ENCODE measurements at places on chromosomes 5 and 9.
A peak's percentile ranks its signal among the peaks of the same experiment; 100 is the strongest.

GRCh38 chr5:107985144-107985543 lies 314.4 kb upstream of the EFNA5 start:
- DNase-seq = no peak

DNA sequence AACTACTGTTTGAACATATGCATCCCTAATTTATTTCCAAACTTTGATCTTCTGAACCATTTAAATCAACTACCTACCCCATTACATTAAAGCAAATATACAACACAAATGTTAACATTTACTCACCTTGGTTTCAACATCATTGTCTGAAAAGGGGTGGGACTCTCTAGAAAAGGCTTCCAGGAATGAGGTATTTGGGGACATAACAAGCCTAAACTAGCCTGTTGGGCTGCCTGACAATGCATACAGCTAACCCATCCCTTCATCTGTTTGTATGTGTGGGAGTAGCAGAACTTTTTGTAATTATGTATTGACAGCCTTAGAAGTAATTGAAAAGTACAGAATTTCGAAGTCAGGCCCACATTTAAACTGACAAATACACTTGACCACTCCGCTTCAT lies 2225.9 kb upstream of the C9orf72 start:
- no peak for DNase-seq

DNA sequence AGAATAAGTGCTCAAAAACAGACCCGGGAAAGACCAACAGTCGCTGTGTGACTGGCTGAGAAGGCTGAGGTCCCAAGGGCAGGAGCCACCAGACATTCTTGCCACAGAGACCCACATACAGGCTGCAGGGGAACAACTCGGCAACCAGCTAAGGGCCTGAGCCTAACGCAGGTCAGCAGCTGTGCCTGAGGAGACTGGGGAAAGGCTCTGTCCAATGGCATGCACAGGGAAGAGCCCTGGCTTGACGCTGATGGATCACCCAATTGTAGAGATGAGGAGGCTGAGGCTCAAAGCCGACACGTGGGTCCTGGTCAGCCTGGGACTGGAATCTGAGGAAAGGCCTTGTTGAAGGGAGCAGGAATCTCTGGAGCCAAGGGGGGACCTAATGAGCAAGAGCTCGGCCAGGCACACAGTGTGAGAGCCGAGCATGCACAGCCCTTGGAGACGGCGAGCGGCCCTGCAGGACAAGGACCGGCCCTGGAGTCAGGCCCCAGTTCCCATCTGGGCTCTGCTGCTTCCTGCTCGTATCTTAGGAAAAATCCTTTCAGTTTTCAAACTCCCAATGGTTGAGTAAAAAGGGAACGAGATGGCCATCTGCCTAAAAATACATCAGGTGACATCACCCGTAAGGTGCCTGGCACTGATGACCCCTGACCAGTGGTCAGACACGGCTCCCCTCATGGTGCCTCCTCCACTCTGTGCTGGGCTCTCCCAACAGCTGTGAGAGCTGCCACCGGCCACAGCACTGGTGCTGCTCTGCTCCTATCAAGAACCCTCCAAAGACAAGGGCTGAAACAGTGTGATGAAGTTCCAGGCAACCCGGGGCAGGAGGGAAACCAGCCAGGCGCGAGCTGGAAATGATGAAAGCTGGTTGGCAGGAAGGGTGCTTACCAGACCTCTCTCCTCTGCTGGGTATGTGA lies 16.4 kb downstream of the LMAN2 start:
- no peak for DNase-seq

DNA sequence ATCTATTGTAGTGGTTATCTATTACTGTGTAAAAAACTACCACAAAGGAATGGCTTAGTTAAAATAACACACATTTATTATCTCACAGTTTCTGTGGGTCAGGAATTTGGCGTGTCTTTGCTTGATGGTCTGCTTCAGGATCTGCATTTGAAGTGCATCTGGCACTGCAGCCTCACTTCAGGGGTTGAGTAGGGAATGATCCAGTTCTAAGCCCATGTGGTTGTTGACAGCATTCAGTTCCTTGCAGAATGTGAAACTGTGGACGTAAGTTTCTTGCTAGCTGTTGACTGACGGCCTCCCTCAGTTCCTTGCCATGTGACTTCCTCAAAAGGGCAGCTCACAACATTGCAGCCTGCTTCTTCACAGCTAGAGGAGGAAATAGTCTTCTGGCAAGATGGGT lies 2.1 kb upstream of the OGN start:
- peak; percentile 11 for DNase-seq

GRCh38 chr5:171720086-171720485 lies 65.5 kb upstream of the SMIM23 start:
- no peak for DNase-seq

DNA sequence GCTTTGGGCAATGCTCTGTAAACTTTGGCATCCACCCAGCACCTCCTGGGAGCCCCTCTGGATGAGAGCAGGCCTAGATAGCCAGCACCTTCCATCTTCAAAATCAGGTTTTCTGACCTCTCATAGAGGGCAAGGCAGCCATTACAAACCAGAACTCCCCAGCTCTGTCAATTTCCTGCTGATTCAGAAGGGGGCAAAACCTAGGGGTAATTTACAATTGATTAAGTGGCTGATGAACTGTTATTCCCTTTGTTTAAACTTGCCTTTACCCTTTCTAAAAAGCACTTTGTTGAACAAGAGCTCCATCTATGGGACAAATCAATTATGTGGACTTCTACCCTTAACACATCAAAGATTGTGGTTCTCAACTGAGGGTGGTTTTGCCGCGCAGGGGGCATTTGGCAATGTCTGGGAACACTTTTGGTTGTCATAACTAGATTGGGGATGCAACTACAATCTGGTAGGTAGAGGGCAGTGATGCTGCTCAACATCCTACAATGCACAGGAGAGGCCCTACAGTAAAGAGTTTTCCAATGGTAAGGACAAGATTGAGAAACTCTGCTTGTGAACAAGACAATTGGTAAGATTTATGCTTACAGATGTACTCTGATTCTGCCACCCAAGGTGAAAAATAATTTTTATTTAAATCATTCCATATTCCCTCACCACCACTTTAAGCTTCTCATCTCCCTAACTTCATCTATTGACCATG lies 184.1 kb downstream of the MARCHF11 start:
- no peak for DNase-seq

- DNase-seq = no peak
These were observed 12.3 kb upstream of the TNFSF15 start for GRCh38 chr9:114818178-114818577.

DNA sequence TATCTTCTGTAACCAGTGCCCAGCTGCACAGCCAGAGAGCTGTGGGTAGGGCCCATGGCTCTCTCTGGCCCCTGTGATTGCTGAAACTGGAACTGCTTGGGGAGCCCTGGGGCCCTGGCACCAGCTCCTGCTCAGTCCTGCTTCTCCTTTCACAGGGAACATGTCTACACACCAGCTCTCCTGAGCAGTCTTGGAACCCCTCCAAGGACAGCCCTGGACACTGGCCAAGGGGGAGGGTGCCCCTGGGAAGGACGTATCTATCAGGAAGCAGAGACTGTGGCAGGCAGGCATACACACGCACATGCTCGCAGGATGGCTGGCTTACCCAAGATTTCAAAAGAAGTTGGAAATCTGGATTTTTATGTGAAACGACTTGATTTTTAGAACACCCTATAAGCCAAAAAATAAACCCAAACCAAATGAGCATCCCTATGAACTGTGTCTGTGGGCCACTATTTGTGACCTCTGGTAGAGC lies 8.8 kb upstream of the TRAF1 start:
- DNase-seq = no peak

DNA sequence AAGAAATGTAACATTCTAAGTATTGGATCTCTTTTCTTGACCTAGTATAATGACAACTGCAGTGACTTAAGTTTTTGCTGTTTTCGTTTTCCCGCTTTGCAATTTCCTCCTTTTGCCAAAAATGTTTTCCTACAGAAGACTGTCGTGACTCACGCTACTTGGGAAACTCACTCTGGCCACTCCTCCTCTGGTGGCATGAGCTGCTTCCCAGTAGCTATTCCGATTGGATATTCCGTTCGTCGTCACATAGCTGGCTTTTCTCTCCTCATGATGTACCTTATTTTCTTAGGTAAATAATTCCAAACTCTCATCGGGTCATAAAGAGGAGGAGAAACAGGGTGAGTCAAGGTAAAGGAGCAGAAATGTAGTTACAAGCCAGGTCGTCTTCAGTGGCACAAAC lies 64.9 kb downstream of the GOLPH3 start:
- DNase-seq = no peak

DNA sequence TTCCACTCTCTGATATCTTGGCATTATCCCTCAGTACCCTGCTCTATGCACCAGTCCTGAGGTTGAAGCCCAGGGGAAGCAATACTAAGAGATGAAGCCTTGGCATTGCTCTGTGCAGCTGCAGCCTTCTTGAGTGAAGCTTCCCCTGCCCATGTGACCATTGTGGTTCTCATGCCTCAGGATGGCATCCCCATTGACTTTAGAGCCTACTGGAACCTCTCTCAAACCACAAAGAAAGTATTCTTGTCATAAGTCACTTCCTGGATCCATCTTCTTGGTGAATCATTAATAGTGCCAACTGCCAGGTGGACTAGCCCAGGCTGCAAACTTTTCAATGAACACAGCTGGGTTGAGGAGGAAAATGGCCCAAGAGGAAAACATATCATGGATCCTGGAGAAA lies 283.9 kb upstream of the RFX3 start:
- no peak for DNase-seq

GRCh38 chr9:113635586-113635985 lies 172.1 kb downstream of the RGS3 start:
- no peak for DNase-seq

- no peak for DNase-seq
These were observed 71.7 kb downstream of the SUSD1 start for GRCh38 chr9:112103405-112103804.

DNA sequence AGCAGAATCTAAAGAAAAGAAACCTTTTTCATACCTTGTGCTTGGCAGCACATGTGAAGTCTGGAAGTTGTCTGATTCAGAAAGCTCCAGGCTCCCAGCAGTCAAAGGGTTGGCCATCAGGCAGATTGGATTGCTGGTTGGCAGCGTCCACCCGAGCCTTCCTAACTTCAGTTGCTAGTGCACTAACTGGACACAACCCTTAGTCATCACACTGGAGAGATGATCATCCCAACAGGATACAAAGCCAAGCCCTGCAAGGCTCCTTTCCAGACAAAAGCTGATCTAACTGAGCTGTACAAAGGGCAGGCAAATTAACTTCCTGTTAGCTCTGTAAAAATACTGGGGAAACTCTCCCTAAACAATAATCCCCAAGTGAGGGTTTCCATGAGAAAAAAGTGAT lies 185.6 kb downstream of the SNX18 start:
- DNase-seq = no peak

DNA sequence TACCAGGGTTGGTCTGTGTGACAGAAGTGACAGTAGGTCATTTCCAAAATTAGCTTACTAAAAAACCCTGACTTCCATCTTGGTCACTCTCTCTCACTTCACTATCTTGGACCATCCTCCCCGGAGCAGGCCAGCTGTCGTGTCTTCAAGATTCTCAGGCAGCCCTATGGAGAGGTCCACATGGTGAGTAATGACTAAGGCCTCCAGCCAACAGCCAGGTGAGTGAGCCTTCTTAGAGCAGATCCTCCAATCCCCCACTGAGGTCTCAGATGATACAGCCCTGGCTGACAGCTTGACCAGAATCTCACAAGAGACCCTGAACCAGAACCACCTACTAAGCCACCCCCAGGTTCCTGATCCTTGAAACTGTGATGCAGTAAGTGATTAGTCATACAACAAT lies 92.0 kb downstream of the DCP2 start:
- no peak for DNase-seq

GRCh38 chr5:97608501-97608900 lies 425.5 kb upstream of the RIOK2 start:
- no peak for DNase-seq

- no peak for DNase-seq
These were observed 94.6 kb downstream of the SYK start for GRCh38 chr9:90896231-90896630.

DNA sequence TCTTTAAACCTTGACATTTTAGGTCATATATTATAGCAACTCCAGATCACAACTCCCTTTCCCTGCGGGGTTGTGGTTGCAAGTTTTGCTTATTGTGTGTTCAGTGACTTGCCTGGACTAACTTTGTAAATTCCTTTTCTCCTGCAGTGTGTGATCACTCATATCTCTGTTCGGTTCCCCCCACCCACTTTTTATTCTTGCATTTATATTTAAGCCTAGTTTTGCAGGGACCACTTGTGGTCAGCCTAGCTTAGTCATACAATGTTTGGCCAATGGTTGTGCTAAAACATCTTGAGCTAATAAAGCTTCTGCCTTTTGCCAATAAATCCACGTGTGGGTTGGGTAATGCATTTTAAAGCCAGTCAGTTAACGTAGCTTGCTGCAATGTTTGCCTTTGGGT lies 146.5 kb upstream of the IRX4 start:
- DNase-seq = no peak

- DNase-seq = no peak
These were observed 590.9 kb upstream of the ZNF608 start for GRCh38 chr5:125337294-125337693.

DNA sequence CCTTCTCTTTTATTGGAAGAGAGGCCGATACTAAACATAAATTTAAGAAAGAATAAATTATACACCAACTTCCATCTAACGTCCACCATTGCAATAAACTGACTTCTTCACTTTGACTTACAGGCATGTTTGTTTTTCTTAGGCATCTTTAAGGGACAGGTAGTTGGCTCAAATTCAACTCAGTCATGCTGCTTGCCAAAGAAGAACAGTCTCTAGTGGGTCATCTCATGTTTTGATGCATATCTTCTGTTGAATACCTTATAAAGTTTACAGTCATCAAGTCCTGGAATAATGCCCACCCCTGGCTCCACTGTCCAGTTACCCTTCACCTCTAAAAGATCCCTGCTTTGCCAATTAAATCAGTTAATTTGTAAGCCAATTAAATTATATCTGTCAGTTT lies 328.2 kb upstream of the GRAMD2B start:
- no peak for DNase-seq

DNA sequence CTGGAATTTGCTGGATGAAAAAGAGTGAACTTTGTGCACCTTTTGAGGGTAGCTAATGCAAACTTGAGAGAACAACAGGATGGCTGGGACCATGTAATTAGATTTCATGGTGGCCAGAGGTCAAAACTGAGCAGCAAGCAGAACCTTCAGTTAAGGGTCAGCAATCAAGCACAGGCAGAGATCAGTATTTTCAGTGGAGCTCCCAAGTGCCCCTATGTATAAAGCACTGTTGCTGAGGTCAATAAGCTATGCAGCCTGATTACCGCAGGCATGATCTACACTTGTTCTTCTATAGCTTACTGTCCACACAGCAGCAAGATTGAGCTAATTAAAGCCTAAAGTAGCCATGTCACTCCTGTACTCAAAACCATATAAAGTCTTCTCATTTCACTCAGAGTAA lies 62.1 kb upstream of the TMC1 start:
- no peak for DNase-seq

Measured in activated T-cell treated with anti-CD3 and anti-CD28 coated beads, Interleukin-2, amount 50 U/mL, for 4 hours (primary cell).